ENCODE measurements at places on chromosomes 1 and 21.

DNA sequence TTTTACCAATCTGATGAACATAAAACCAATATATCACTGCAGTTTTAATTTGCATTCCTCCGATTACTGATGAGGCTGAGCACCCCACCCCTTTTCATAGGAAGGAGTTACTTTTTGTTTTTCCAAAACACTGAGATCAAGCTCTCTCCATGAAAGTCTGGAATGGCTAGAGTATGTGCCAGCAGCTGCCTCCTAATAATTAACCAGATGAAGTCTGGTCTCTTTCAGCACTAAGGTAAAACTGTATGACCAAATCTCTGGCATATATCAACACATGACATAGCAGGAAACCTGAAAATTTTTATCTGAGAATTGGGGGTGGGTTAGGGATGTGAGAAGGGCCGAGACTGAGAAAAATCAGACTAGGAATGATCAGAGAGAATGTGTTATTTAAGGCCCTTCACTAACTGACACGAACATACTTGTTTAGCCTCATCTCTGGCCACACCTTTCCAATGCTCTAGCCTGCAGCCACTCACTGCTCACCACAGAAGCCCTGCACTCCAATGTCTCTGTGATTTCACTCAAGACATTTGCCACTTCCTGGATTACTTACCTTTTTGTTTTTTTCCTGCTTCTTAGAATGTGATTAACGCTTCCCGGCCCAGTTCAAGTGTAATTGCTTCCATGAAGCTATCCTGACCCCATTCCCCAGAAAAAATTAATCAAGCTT lies 34.7 kb downstream of the WASF2 start:
- DNase-seq: no peak

- DNase-seq: no peak
Observed at GRCh38 chr1:29123887-29124365, at the start of gene TMEM200B. Gene TMEM200B, minus strand, starts transcription at chr1:29123903. Its CDS starts 2,075 bp downstream, at chr1:29121828.

GRCh38 chr1:89457046-89457445 lies 67.6 kb upstream of the LRRC8B start:
- DNase-seq: no peak

GRCh38 chr1:217139513-217139912 lies 416.3 kb upstream of the ESRRG start:
- no peak for DNase-seq

- no peak for DNase-seq
Observed at GRCh38 chr1:77958391-77958790, 20.5 kb downstream of the FUBP1 start.

DNA sequence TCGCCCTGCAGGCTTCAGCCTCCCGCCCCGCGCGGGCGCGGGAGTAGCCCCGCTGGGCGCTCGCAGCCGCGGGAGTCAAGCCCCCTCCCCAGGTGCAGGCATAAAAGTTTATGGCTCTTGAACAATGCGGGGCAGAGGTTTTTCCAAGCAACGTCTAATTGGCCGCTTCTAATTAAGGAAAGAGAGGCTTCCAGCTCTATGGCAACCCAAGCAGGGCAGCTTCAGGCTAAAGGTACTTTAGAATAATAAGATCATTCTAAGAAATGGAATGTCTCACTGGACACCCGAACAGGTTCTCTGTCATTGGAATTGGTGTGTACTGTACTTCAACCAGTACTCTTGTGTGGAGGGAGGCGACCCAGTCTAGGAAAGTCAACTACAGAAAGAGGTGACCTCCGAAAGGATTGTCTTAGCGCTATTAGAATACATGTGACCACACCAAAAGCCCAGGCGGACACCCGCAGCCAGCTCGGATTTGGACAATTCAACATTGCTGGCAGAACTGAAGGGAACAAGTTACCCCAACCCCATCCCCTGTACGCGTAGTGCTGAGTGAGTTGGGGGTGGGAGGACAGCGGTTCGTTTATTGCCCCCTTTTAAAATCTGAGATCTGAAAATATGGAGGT lies 12.5 kb downstream of the NR5A2 start:
- no peak for DNase-seq

DNA sequence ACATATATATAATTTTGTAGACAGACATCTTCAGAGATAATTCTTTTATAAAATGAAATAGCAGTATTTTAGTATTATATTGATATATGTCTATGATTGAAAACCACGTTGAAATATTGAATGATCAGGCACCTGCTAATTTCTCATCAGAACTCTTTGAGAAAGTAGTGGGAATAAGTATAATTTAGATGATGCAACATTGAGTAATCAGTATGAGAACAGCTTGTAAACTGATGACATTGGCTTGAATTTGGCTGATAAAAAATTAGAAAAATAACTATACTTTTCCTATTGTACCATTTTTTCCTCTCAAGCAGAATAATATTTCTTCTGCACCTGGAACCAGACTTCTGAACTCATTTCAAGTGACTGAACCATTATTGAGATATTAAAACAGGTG lies 1316.8 kb downstream of the NCAM2 start:
- DNase-seq: no peak

DNA sequence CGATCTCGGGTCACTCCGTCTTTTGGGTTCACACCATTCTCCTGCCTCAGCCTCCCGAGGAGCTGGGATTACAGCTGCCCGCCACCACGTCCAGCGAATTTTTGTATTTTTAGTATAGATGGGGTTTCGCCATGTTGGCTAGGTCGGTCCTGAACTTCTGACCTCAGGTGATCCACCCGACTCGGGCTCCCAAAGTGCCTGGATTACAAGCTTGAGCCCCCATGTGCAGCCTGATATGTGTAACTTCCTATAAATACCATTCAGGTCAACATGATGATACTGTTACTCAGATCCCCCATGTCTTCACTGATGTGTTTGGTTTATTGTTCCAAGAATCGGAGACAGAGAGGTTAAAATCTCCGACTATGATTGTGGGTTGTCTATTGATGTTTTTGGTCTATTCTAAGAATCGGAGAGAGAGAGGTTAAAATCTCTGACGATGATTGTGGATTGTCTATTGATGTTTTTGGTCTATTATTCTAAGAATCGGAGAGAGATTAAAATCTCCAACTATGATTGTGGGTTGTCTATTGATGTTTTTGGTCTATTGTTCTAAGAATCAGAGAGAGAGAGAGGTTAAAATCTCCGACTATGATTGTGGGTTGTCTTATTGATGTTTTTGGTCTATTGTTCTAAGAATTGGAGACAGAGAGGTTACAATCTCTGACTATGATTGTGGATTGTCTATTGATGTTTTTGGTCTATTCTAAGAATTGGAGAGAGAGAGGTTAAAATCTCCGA lies 17.0 kb downstream of the C1orf159 start:
- DNase-seq: no peak

DNA sequence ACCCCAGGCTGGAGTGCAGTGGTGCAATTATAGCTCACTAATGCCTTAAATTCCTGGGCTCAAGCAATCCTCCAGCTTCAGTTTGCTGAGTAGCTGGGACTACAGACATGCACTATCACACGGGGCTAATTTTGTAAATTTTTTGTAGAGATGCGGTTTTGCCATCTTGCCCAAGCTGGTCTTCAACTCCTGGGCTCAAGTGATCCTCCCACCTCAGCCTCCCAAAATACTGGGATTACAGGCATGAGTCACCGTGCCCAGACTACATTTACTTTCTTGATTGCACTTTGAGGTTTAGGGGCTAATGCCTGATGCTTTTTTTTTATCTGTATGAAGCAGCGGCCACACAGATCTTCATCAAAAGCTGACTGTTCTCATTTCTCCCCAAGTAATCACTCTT lies 124.6 kb downstream of the KIF26B start:
- DNase-seq: no peak

GRCh38 chr1:236808005-236808404 lies 12.9 kb downstream of the MTR start:
- DNase-seq: no peak
